ENCODE measurements at places on chromosomes 13 and 19.

GRCh38 chr13:74218291-74218690 is 84.1 kb upstream of the KLF12 start:
- no peak for DNase-seq

- no peak for DNase-seq
Measured at GRCh38 chr13:100898431-100898830, 223.8 kb upstream of the TMTC4 start.

GRCh38 chr19:46303322-46303690 is 6.5 kb downstream of the HIF3A start:
- DNase-seq = no peak

DNA sequence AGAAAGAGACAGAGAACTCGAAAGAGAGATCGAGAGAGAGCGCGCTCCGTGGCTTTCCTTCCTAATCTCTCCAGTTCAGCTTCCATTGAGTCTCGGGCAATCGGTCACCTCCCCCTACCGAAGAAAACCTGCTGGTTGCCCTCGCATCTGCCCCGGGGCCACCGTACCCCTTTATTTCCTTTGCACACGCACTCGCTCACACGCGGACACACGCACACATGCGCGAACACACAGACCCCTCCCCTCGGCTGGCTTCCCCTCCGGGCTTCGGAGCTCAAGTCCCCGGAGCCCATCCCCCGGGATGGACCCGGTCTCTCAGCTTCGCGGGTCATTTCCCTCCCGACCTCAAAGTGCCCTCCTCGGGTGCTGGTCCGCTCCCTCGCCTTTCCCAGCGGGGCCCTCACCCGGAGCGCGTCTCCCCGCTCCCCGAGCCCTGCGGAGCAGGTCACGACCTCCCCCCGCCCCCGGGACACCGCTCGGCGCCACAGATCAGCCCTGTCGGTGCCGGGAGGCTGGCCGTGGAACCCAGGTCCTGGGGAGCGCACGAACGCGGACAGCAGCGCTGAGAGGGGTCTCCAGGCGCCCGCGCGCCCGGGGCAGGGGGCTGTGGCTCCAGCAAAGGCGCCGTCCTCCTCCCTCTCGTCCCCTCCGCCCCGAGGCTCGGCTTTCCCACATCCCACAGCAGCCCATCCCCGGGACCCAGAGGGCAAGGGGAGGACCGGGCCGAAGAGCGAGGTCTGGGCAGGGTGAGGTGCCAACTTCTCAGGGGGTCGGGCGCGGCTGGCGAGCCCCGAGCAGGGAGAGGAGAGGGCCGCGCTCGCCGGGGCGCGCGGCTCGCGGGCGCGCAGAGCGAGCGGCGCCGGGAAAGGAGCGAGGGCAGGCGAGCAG is 1.8 kb downstream of the DACH1 start:
- no peak for DNase-seq

GRCh38 chr13:100600915-100601314 is 12.3 kb upstream of the GGACT start:
- no peak for DNase-seq

Measured in HS-27A (cell line).